ENCODE measurements at places on chromosomes 11 and 22.

DNA sequence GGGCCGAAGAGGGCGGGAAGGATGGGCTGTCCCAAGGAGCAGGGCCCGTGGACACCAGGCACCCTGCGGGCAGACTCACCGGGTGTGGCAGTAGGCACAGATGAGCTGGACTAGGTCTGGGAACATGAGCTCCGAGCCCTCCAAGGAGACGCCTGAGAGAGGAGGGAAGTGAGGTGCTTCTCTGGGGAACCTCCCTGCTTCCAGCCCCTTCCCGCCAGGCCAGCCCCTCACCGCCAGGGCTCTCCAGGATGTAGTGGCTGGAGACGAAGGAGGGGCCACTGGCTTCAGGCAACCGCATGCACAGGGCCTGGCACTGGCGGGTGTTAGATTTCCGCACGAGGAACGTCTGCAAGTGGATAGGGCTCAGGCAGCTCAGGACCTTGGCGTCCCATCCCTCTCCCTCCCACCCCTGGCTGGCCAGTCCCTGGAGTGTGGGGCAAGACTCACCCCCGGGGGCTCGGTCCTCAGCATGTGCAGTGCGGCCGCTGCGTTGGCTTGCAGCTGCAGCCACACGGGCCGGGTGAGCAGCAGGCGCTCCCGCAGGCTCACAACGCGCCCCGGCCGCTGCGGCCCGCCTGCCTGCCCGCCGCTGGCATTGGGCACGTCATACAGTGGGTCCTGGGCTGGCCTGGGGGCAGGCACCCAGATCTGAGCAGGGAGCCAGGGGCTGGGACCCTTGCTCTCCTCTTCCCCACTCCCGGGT lies 552 bp downstream of the RIN1 start:
- no peak for DNase-seq

GRCh38 chr11:81960443-81960842 lies 773.2 kb downstream of the FAM181B start:
- DNase-seq = no peak

DNA sequence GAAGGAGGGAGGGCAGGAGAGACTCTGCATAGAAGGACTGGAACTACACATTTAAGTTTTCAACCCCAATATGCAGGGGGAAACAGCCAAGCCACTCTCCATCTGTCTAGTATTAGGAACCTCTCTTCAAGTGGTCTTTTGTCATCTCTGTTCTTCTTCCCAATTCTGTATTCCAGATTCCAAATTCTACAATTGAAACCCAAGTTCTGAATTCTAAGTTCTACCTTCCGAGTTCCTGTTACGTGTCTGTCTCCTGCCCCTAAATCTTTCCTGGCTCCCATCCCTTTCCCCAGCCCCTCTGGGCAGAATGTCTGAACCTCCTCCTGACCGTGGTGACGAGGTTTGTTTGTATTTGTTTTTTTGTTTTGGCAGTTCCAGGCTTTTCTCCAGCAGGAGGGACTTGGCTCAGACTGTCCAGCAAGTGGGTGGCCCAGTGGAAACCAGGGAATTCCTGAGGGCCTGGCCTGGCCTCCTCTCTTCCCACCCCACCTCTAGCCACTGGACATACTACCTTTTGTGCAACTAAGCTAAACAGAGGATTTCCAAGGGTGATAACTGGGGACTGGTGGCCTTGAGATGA lies 1.6 kb upstream of the THOC5 start:
- no peak for DNase-seq

DNA sequence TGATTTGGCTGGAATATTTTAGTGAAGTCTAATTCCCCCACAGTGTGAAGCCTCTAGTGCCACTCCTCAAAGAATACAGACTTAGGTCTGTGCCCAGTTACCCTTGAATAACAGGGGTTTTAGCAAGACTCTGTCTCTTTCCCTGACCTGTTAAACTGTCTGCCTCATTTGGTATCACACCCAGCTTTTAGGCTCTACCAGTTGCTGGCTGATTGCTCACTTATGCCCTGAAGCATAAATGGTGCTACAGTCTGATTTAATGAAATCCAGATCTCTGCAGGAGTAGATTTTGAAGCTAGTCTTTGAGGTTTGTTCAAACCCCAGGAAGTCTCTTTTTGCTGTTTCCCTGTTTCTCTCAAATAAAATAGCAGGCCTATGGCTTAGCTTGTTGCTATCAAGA lies 45.2 kb upstream of the LIPT2 start:
- DNase-seq = no peak

- no peak for DNase-seq
These were observed 57.4 kb upstream of the SHISAL1 start for GRCh38 chr22:44369916-44370801.
